Esophagus muscularis mucosa (tissue), 4 donors: ENCODE measurements at places on chromosomes 5 and 9. TPM values are rescaled to one million over a fixed set of nuclear protein-coding genes. Genes with fewer than 3 reads are reported as not detected.

SLC36A3 gene
- total RNA-seq, result not detected

PCDHB8 gene
- 0.83 TPM for total RNA-seq

ADAMTS12 gene
- total RNA-seq, result 5.0 TPM

CDH9 gene
- total RNA-seq, result not detected

BTNL3 gene
- total RNA-seq, result not detected

SNAPC4 gene
- 8.4 TPM for total RNA-seq

OSMR gene
- total RNA-seq, result 48.6 TPM

EQTN gene
- total RNA-seq, result not detected

PTGDS gene
- total RNA-seq, result 77.5 TPM

NPR3 gene
- 2.1 TPM for total RNA-seq

CARTPT gene
- 7.4 TPM for total RNA-seq

MYOT gene
- 35.6 TPM for total RNA-seq

IL4 gene
- total RNA-seq, result not detected

CTXN3 gene
- not detected for total RNA-seq

BNIP1 gene
- 7.4 TPM for total RNA-seq

PRELID1 gene
- total RNA-seq, result 89.3 TPM

TRMT10B gene
- 7.0 TPM for total RNA-seq

TRIO gene
- 140 TPM for total RNA-seq

AHRR gene
- 0.42 TPM for total RNA-seq

ZNF462 gene
- 38.6 TPM for total RNA-seq

PKD2L2 gene
- 0.39 TPM for total RNA-seq

PCDHA1 gene
- total RNA-seq, result not detected

SPINK6 gene
- not detected for total RNA-seq

CCDC112 gene
- total RNA-seq, result 8.6 TPM

LCN15 gene
- not detected for total RNA-seq

NUDT12 gene
- 7.0 TPM for total RNA-seq

NRARP gene
- 6.5 TPM for total RNA-seq

EFNA5 gene
- 3.8 TPM for total RNA-seq

NRG2 gene
- 4.4 TPM for total RNA-seq

LCN9 gene
- not detected for total RNA-seq

GADD45G gene
- total RNA-seq, result 116 TPM

SLC45A2 gene
- total RNA-seq, result not detected

TRIP13 gene
- not detected for total RNA-seq

NKD2 gene
- 6.6 TPM for total RNA-seq

SMIM33 gene
- total RNA-seq, result not detected

CCL21 gene
- total RNA-seq, result 65.0 TPM

LARP1 gene
- 83.9 TPM for total RNA-seq

TLE4 gene
- 33.4 TPM for total RNA-seq

CDC20B gene
- not detected for total RNA-seq

TIFAB gene
- total RNA-seq, result not detected

B4GALT1 gene
- 24.5 TPM for total RNA-seq

SAXO1 gene
- total RNA-seq, result 0.17 TPM

ARRDC1 gene
- 28.2 TPM for total RNA-seq

TTC33 gene
- 25.2 TPM for total RNA-seq
